ENCODE measurements at places on chromosomes 5 and 9.

DNA sequence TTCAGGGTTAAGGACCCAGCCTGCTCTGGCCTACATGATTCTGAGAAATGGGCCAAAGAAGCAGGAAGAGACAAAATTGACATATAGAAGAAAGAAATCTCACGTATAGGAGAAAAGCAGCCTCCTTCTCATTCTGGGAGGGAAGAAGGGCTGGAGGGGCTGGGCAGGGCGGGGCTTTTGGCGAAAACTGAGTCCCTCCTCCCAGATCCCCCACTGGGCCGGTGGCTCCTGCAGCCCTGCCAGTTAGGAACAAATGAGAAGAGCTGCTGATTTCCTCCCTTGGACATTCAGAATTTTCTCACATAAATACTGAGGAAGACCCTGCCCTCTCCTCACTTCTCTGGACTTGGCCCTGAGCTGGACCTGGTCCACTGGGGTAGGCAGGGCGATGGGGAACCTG, at the start of gene WNT8A:
Gene WNT8A (plus strand): TSS at position 332 of the 400 bp plus-strand sequence. CDS start 95 bp downstream, outside the sequence.
- DNase-seq: no peak

- no peak for DNase-seq
Observed at GRCh38 chr9:110842986-110843385, 174.4 kb downstream of the MUSK start.

DNA sequence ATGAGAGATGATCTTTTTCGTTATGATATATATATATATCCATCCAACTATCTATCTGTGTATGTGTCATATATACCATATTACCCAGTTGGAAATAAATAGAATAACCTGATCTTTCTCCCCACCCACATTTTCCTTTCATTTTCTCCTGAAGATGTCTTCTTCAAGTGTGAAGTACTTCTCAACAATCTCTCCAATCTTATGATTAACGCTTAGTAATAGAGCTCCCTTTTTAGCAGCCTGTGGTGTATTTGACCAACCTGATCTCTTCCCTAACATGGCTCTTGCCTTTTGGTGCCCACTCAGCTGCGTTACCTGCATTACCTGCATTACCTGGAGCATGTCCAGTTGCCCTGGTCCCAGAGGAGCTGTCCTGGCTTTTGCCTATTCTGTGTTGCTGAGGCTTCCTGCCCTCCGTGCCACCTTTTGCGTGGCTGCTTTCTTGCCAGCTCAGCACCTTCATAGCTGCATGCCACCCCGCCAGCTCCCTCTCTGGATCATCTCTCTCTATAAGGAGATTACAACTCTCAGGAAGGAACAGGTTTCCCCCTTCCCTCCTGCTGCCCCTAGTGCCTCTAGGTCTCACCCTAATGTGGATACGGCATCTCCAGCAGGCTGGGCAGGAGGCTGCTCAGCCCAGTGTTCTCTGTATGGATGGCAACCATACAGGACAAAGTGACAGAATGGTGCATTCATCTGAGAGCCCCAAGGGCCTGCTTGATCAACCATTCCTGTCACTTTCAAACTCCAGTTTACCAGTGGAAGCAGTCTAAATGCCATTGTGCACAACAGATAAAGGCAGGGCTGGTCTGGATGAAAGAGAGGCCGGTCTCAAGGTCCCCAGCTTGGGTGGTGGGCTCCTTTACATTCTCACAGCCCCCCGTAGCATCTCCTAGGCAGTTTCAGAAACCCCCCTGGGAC, 126.7 kb downstream of the GADD45G start:
- DNase-seq: no peak

DNA sequence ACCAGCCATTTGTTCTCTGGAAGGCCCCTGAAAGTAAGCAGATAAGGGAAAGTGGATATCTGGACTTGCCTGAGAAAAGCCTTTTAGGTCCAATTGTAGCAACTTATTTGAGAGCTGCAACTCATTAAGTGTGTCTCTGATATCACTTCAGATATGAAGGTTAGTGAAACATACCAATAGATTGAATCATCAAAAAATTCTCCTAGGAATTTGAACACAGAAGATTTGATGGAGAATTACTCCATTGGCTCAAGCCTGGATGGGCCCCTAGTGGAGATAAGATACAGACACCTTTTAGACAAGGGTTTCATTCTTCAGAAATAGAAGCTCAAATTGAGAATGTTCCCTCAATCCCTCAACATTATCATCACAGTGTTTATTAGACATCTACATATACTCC, 356.7 kb downstream of the NDUFS4 start:
- no peak for DNase-seq

GRCh38 chr5:143550986-143551630, 147.6 kb upstream of the NR3C1 start:
- DNase-seq: no peak

GRCh38 chr9:9819886-9820285, 792.9 kb downstream of the PTPRD start:
- DNase-seq: no peak

DNA sequence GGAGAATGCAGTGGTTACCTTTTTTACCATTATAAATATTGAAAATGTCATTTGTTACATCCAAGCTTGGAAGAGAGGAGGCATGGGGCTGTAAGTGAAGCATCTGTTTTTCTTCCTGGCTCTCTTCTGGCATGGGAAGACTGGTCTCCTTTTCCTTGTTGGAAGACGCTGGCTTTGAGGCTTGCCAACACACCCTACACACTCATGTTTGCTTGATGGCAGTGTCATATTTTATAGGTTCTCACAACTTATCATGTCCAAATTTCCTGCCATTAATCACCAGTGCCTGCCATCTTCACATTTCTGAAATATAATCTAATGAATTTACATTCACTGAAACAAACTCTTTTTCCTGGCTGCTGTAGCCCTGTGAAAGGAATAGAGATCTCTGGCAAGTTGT, 252.9 kb downstream of the MAN2A1 start:
- DNase-seq: no peak

DNA sequence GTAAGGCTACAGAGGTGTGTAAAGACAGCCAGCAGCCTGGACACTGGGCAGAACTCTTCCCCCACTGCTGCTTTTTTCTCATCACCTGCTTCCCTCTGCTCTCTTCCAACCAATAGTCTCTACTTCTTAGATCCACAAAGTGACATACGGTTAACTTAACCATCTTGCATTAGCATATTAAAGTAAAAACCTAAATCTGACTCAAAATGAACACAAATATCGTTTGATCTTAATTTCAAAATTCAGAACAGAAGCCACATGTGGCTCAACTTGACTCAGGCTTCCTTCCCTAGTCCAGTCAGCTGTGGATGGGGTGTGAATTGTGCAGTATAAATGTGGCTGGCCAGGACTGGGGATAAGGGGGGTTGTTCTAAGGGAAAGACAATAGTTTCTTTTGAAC, 114.3 kb downstream of the STARD4 start:
- DNase-seq: no peak

DNA sequence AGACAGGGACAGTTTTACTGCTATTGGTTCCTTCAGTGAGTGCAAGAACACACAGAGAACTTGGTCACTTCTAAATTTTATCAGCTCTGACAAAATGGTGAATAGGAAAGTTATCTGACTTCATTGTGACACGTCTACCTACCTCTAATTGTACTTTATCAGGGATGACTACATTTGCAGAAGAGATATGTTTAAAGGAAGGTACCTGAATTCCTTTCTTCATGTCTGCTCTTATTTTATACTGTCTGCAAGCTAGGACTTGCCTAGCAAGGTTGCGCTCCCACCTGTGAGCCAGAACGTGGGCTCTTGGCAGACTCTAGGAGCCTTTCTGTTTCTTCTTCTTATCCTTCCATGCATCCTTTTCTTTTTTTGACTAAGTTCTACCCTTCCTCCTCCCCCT, 1.6 kb downstream of the SLC27A6 start:
- no peak for DNase-seq

DNA sequence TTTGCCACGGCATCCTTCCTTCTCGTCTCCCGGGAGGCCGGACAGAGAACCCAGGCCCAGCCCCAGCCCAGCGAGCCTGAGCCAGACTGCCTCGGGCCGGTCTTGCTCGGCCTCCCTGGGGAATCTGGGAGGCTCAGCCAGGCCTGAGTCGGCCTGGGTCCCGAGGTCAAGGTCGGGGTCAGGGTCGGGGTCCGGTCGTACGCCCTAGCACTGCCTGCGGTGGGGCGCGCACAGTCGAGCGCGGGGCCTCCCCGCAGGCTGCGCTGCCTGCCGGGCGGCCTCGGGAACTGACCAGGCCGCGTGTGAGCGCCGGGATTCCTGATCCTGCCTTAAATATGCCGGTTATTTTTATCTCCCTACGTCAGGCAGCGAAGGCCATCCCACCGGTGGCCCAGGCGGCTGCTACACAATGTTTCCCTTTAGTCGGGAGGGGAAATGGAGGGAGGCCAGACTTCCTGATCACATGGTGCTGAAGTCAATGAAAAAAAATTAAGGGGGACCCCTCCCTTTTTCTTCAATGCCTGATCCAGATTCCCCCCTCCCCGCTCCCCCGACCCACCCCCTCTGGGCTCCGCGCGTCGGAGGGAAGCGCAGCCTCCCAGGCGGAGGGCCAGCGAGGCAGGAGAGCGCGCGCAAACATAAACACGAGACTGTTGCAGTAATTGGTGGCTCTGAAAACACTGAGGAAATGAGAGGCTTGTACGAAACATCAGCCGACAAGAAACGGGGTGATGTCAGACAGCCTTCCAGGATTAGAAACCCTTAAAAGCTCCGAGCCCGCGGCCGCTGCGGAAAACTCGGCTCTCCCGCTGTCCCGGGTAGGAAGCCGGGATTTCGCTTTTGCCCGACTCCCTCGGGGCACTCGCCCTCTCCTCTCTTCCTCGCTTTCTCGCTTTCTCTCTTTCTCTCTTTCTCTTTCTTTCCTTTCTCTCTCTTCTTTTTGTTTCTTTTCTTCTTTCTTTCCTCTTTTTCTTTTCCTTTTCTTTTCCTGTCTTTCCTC, 148.2 kb upstream of the KLF4 start:
- no peak for DNase-seq

GRCh38 chr5:178507151-178507932, 82.9 kb downstream of the COL23A1 start:
- DNase-seq: no peak
